Tracheal epithelial cell (primary cell): ENCODE measurements at places on chromosomes 5 and 9. TPM values are rescaled to one million over a fixed set of nuclear protein-coding genes. Genes with fewer than 3 reads are reported as not detected.

The SLC25A2 gene
- total RNA-seq: not detected in 2 replicates

The FGF18 gene
- 0.21 and 0.24 TPM in 2 replicates for total RNA-seq

The OR1J2 gene
- total RNA-seq: not detected in 2 replicates

The ZNF618 gene
- 1.7 and 3.0 TPM in 2 replicates for total RNA-seq

The PAIP2 gene
- total RNA-seq: 37.9 and 51.6 TPM in 2 replicates

The FBP2 gene
- not detected in 2 replicates for total RNA-seq

The PHYHD1 gene
- 1.1 and 13.3 TPM in 2 replicates for total RNA-seq

The BTNL9 gene
- not detected in 2 replicates for total RNA-seq

The ACTBL2 gene
- 0.21 and 2.2 TPM in 2 replicates for total RNA-seq

The CTNND2 gene
- total RNA-seq: not detected in 2 replicates

The TMEM171 gene
- total RNA-seq: 2.2 TPM in 1 of 2 replicates, not detected in the other
